AG09309 (cell line): ENCODE measurements at places on chromosomes 13 and 19.
A peak's percentile ranks its signal among the peaks of the same experiment; 100 is the strongest.

DNA sequence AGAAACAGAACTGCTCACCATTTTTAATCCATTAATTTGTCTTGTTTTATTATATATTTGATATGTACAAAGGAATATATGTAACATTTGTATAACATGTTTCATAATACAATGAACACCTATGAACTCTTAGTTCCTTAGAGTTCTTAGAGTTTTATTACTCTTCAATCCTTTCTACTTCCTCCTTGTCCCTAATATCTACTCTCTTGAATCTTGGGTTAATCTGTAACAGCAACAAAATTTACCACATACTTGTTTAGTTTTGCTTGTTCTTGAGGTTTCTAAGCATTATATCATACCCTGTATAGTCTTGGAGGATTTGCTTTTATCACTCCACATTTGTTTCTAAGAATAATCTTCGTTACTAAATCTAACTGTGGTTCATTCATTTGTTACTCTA, 151.4 kb downstream of the PDS5B start:
- DNase-seq = no peak

GRCh38 chr13:40254394-40254793, 412.0 kb downstream of the FOXO1 start:
- no peak for DNase-seq

GRCh38 chr13:90997951-90998350, 349.5 kb upstream of the MIR17HG start:
- no peak for DNase-seq

- DNase-seq = no peak
Observed at GRCh38 chr13:113539822-113540221, 44.7 kb upstream of the TFDP1 start.

DNA sequence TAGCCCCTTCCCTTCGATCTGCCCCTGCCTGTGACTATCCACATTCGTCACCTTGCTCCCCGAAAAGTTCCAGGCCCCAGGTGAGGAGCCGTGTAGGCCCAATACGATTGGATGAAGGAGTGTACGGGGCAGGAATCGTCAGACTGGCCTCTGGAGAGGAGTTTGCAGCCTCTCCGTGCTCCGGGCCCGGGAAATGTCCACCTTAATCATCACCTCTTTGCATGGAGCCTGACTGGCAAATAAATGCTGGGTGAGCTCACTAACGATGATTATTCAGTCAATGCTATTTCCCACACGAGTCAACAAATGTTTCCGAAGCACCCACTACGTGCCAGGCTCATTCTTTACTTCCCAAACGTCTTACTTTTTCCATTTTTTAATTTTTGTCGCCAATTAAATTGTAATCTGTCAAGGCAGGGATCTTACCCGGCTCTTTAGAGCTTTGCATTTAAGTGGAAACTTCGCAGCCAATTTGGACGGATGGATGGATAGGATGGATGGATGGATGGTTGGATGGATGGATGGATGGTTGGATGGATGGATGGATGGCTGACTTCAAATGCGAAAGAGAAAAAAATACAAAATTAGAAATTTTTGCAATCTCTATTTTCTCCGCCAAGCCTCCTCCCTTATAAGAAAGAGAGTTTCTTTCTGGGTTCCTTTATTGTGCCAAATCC, 45.8 kb downstream of the TGDS start:
- peak; percentile 7 for DNase-seq

- DNase-seq = no peak
Observed at GRCh38 chr13:96075953-96076543, 13.9 kb upstream of the HS6ST3 start.

GRCh38 chr13:80379245-80379644, 38.3 kb upstream of the SPRY2 start:
- no peak for DNase-seq

DNA sequence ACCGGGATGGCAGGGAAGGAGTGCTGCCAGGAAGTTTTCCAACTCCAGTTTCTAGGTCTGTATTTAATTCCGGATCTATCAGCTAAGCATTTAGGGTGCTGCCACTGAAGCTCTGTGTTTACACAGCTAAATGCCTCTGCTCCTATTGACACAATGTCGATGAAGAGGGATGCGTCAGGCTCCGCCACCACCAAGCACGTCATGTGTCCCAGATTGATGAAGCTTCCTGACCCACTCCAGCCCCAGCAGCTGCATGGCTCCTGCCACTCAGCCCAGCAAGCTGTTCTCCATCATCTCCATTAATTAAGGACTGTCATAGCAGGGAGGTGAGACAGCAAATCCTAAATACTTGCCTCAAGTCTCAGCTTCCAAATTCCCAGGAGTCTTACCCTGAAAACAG, 435.2 kb upstream of the ZNF507 start:
- no peak for DNase-seq

DNA sequence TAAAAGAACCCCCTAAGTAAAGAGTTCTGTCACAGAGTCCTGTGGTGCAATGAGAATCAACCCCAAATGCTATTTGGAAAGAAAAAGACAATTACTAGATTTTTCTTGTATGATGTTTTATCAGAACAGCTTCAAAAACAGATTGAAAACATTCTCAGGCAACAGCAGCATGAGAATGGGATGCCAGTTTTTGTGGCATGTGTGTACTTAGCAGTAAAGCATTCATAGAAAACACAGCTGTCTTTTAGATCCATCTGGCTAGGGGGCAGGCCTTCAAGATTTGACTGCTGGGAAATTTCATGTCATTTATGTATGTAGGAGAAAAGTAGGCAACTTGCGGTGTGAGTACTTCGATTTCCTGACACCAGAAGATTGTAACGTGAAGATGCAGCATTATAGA, 170.5 kb upstream of the HTR2A start:
- no peak for DNase-seq

GRCh38 chr19:3456925-3457527, 23.3 kb downstream of the SMIM24 start:
- no peak for DNase-seq

GRCh38 chr19:33781996-33782395, 14.7 kb upstream of the KCTD15 start:
- no peak for DNase-seq

DNA sequence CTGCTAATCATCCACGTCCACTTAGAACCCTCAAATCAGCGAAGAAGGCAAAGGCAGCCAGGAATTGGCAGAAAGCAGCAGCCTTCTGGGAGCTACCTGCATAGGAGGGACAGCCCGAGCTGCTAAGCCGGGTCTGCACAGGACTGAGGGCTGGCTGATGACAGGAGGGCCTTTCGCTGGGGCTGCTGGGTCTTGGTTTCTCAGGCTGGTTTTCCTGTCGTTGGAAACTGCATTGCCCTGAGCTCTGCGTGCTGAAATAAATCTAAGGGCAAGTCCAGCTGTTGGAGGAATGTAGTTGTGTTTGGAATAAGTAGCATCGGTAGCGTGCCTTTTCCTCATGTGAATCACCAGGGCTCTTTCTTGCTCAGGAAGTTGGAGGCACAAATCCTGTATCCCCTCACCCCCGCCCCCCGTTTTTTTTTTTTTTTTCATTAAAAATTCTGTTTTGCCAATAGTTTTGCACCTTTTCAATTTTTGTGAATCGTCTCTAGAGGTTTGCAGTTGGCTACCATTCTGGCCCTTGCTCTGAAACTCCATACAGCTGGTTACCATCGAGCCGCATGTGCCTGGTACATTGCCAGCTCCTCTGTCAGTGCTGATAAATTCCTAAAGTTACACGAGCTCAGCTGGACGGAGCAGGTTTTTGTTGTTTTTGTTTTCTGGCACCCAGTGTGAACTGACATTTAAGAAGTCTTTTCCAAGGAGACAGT, 193.9 kb upstream of the RNF113B start:
- peak; percentile 82 for DNase-seq
